NCI-H460 (cell line): ENCODE measurements at places on chromosomes 11 and 22.
A peak's percentile ranks its signal among the peaks of the same experiment; 100 is the strongest.

- DNase-seq = peak; percentile 33
Measured at GRCh38 chr11:78039919-78040671, 17.0 kb upstream of the KCTD14 start.

DNA sequence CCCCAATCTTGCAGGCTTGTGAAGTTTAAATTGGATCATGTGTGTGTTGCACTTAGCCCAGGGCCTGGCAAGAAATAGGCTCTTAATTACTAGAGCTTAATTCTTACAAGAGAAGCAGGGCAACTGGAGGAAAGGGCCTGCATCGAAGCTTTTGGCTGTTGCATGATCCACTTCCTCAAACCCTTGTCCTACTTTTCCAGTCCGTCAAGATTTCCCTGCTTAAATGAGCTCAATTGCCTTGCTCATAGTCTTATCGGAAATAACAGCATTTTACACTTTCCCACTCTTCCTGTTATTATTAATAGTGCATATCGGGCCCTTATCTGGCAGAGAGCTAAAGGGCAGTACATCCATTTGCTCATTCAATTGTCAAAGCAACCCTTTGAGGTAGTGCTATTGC, 18.1 kb downstream of the DTX4 start:
- DNase-seq = no peak

DNA sequence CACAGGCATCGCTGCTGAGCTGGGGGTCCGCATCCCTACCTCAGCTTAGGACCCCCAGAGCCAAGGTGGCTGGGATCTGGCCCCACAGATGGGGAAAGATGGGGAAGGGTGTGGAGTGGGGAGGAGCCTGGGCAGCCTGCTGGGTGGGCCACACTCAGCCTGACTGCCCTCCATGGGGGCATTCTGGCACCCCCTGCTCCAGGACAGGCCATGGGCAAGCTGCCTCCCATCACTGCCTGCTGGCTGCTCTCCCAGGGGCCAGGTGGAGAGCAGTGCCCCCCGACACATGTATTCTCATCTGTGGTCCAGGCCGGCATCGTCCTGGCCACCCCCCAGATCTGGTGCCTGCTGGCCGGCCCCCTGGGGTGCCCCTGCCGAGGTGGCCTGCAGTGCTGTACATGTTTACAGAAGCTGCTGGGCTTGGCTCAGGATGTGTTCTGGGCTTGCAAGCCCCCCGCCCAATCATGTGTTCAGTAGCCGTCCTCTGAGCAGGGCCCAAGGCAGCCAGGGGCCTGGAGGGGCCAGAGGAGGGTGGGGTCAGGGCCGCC, 7.8 kb upstream of the MYRF start:
- no peak for DNase-seq

GRCh38 chr11:121661880-121662486, 209.2 kb upstream of the SORL1-AS1 start:
- DNase-seq = no peak

GRCh38 chr11:6402561-6402981, 12.3 kb downstream of the SMPD1 start:
- no peak for DNase-seq
